Astrocyte of the cerebellum (primary cell): ENCODE measurements at places on chromosomes 12 and 14.

GRCh38 chr12:130563323-130563722 is 152.8 kb downstream of the RIMBP2 start:
- no peak for DNase-seq

DNA sequence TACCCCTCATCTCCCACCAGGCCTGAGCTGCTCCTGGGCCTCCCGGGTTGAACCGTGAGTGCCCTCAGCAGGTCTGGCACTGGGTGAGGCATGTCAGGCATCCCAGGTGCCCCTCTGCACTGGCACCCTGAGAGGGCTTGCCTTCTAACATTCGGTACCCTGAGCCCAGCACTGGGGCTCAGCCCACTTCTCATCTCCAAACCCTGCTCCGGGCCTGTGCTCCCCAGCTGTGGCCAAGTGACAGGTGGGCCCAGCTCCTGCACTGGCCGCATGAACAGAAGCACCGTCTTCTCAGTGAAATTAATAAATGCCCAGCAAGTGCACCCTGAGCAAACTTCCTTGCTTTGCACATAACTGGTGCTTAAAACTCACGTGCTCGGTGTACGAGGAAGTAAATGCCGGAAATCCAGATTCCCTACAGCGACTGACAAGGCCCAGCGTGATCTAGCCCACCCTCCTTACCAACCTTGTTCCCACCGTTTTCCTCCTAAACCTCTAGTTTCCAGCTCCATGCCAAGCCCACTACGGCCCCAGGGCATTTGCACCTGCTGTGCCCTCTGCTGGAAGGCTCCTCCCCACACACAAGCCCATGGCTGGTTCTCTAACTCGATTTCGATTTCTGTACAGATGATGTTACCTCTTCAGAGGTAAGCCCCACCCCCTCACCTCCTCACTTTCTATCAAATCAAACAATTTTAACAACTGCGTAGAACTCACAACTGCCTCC is 115.2 kb upstream of the NCOR2 start:
- DNase-seq: no peak

- no peak for DNase-seq
Measured at GRCh38 chr12:7571257-7571656, 67.7 kb upstream of the CD163 start.

DNA sequence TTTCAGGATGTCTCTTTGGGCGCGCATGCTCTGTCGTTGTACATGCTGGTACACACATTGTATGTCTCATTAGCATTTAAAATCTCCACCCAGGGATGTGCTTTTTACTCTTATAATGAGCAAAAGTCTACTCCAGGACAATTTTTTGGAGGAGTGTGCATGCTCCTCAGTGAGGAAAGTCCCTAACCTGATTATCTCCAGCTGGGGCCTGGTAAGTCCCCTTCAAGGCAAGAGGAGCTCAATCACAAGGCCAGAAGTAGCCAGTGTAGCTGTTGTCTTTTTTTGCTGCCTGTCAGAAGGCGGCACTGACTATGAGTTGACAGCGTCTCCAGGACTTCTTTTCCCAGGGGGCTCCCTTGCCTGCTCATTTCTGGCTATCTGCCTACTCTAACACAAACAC is 218.3 kb upstream of the CNTN1 start:
- no peak for DNase-seq

- DNase-seq: no peak
Measured at GRCh38 chr14:64636980-64637429, 67.2 kb upstream of the PLEKHG3 start.

- DNase-seq: no peak
Measured at GRCh38 chr12:31929027-31929526, 30.1 kb upstream of the RESF1 start.

GRCh38 chr14:50047274-50047676 is 69.1 kb downstream of the VCPKMT start:
- DNase-seq: no peak

- no peak for DNase-seq
Measured at GRCh38 chr12:109736552-109737108, 23.0 kb downstream of the FAM222A start.

DNA sequence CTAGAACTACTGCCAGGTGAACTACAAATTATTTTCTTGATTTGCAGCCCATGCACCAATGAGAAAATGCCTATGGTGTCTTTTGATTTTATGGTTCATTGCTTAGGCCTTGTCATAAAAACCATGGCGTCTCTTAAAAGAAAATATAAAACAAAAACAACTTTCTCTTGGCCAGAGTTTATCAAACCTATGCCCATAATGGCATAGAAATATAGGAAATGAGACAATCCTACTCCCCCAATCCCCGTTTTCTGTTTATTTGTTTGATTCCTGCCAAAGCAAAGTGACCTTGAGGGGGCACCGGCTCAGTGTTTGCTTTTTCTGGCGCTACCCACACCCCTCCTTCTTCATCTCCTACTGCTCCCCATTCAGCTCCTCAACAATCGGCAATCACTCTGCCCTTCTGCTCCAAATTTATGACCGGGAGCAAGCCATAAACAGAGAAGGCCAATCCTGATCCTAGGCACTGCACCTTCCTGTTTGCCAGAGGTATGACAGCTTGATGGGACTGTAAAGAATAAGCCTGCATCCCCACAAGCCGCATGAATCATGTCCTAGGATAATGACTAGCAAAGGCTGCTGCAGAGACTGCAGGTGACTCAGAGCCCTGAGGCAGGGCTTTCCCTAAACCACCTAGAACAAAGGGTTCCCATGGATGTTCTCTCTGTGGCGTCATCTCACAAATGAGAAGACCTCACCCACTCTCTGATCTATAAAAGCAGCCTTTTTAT is 874.9 kb downstream of the NRXN3 start:
- DNase-seq: peak; percentile 83

GRCh38 chr12:39619316-39619659 is 315 bp downstream of the ABCD2 start:
- DNase-seq: no peak

DNA sequence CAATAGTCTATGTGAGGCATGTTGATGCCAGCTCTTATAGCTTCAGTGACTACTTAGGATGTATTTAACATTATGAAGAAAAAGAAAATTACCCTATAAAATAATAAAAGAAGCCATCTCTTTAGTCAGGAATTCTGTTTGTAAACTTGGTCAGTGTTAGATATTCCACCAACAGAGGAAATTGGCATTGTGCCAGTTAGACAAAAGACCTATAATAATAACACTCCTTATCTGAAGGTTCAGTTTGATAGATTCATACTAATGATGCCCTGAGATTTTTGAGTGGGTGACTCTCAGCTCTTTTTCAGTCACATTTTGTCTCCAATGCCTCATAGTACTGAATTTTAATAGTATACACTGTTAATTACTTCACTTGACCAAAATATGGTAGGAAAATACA is 6.6 kb downstream of the SYT10 start:
- DNase-seq: no peak

DNA sequence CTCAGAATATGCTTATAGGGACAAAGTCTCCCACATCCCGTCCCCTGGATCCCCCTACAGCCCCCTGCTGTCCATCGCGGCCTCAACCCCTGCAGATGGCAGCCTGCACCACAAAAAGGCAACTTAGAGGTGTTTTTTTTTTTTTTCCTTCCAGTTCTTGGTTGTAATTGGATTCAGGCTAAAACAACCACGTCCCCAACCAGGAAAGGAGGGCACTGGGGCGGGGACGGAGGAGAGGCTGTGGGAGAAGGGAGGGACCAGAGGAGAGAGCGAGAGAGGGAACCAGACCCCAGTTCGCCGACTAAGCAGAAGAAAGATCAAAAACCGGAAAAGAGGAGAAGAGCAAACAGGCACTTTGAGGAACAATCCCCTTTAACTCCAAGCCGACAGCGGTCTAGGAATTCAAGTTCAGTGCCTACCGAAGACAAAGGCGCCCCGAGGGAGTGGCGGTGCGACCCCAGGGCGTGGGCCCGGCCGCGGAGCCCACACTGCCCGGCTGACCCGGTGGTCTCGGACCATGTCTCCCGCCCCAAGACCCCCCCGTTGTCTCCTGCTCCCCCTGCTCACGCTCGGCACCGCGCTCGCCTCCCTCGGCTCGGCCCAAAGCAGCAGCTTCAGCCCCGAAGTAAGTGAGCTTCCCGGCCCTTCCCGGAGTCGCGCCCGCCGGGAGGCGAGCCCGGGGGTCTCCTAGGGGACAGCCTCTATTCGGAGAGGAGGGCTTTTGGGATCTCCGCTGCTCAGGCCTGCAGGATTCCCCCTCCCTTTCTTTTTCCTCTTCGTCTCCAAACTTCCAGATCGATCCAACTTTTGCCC is at the start of gene MMP14:
TSS of gene MMP14 (plus strand) at position 285 of the 813 bp plus-strand sequence. CDS start at position 518, 233 bp downstream.
- DNase-seq: peak; percentile 77

GRCh38 chr14:23450379-23450778 is 14.9 kb upstream of the MYH7 start:
- no peak for DNase-seq

GRCh38 chr12:122001466-122002209 is 20.0 kb upstream of the BCL7A start:
- DNase-seq: no peak

DNA sequence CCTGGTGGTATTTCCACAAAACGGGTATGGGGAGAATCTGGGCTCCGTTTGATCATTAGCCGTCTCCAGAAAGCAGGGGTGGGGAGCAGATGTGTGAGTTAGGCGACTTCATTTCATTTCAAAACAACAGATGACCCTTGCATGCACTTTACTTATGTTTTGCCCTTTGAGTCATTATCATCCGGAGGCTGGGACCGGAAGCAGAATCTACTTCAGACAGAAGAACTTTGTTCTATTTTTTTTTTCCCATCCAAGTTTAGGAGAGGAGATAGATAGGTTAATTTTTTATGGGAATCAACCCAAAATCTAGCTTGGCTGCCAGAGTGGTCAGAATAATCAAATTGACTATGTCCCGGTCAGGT is 31.3 kb upstream of the CMAS start:
- no peak for DNase-seq

DNA sequence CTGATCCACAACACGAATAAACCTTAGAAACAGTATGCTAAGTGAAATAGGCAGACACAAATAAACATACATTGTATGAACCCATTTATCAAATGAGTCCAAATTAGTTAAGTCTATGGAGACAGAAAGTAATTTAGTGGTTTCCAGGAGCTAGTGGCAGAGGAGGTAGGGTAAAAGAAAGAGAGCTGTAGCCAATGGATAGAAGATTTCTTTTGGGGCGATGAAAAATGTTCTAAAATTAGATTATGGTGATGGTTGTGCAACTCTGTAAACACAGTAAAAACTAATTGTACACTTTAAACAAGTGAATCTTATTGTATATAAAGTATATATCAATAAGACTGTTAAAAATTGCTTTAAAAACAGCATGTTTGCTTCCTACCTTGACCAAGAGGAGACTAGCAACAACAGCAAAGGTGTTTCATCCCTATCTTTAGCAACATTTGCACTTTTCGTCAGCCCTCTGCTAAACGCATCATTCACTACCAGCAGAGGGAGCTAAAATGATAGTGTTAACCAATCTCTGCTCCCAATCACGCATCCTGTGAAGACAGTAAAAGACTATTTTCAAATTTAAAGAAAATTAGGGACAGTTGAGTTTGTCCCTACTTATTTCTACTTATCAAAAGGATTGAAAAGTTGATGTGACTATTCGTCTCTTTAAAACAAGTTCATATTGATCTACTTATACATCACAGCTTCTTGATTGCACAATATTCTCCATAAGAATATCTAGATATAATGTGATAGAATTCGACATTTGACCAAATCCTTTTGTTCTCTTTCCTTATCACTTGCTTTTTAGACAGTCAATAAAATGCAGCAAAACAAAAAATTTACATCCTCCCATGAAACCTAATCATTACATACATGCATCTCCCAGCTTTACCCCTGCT is 24.0 kb upstream of the LGR5 start:
- DNase-seq: peak; percentile 37

DNA sequence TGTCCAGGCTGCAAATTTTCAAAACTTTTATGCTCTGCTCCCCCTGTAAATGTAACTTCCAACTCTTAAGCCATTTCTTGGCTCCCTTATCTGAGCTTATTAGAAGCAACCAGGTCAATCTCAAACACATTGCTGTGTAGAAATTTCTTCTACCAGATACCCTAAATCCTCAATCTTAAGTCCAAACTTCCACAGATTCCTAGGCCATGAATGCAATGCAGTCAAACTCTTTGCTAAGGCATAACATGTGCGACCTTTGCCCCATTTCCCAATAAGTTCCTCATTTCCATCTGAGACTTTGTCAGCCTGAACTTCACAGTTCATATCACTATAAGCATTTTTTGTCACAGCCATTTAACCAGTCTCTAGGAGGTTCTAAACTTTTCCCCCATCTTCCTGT is 64.5 kb downstream of the TMTC3 start:
- DNase-seq: no peak
